ENCODE measurements at places on chromosomes 1 and 21.

DNA sequence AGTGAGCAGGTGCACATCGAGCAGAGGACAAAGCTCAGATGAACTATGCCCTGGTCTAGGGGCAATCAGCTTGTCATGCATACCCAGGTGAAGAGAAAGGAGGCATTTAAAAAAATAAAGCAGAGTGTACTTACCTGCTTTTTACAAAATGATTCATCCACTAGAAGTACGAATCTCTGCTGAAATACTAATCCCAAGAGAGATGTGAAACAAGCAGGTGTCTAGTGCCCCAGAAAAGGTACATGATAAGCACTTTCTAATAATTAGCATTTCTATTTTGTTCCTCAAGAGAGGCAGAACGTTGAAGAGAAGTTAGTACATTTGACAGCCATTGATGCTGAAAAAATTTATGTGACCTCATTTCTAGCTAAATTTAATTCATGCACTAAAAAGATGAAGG, 31.1 kb downstream of the CHODL start:
- DNase-seq: no peak

DNA sequence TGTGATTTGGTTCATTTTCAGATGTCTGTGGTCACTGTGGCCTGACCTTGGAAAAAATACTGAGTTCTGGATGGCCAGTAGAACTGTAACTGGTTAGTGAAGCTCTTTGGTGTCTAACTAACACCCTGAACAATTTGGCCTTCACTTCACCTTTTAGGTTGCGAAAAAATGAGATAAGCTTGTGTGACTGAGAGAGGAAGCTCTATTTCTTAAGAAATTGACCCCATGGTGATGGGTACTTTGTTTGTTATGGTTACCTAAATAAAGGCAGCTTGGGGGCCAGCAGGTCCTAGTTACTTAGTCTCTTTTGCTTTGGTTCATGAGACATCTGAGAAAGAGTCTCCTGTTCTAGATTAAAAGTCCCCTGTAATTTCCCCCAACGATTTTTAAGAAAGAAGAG, 181.6 kb downstream of the ZNF326 start:
- DNase-seq: no peak

GRCh38 chr1:230393722-230394121, 32.4 kb downstream of the PGBD5 start:
- no peak for DNase-seq

DNA sequence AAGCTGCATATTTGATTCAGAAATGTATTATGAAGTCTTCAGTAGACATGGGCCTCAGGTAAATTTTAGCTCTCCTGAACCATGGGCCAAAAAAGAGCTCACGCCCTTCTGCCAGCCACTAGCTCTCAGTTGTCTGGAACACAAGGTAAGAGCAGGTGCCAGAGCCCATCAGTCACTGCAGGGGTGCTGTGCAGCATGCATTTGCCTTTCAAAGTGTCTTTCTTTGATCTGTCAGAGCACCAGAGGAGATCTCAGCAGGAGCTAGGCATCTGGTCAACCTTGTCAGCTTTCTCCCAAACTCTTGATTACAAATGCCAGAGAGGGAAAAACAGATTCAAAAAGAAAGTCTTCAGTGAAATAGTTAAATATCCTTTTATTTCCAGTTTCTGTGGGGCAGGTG, 332.3 kb downstream of the COL11A1 start:
- no peak for DNase-seq

GRCh38 chr1:172613294-172613693, 45.6 kb upstream of the FASLG start:
- no peak for DNase-seq

DNA sequence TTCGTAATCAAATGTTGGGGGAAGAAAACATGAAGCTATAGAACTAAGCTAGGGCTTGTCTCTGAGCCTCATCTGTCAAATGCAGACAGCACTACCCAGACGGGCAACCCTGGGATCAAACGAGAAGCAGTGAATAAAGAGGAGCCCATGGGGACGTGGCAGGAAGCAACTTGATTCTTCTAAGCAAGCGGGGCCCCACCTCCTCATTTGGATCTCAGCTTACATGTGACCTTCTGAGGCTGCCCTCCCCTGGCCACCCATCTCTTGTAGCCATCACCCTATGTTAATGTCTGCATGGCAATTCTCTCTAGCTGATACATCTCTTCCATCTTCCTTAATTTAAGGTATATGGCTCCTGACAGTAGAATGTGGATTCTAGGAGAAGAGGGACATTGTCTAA, 171.3 kb downstream of the IGSF21 start:
- DNase-seq: no peak

DNA sequence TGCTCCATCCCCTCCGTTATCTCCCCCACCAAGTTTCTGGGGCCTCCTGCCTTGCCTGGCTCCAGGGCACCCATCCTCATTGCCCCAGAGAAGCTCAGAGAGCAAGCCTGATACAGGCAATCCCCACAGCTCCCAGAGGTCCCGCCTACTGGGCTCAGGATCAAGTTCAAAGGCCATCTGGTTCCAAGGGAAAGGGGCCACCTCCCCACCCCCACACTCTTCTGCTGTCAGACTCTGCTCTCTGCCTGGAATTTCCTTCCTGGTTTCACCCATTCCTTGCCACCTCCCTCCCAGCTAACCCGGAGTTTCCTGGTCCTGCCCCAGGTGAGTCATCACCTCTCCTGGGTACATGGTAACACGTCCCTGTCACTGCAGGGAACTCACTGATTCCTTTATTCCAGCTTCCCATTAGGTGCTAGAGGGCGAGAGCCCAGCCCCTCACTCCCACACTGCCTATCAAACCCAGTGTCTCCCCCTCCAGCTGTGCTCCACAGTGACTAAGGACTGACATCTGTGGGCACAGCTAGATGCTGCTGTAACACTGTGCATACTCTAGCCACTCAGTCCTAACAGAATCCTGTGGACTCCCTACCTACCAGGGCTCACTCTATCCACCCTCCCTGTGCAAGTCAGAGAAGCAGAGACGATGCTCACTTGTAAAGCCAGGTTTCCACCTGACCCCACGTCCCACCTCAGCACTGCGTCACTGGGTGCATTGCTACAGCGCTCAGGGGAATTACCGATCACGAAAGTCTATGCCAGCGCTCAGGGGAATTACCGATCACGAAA, 21.8 kb downstream of the RSPH1 start:
- no peak for DNase-seq

DNA sequence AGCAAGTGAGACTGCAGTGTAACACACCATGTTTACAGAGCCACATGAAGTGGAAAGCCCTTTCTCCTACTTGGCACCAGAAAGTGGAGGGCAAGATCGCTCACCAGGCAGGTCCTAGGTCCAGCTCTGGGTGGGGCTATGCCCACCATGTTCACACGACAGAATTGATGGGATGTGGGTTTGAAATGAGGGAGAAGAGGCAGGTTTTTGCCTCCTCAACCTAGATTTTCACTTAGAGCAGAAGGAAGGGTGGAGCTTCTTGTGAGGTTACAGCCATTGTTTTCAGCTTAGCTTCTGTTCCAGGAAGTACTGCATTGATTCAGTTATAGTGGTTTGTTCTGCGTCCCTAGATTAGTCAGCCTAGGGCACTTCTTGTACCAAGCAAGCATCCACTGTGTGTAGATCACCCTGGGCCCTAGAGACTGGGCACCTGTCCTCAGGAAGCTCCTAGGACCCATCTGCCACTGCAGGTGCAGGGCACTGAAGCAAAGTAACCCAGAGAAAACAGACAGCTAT, 2.3 kb downstream of the CD53 start:
- peak; percentile 61 for DNase-seq

GRCh38 chr1:31181515-31182343, 58.0 kb downstream of the NKAIN1 start:
- DNase-seq: peak; percentile 73

GRCh38 chr21:16838331-16838730, 674.5 kb upstream of the CXADR start:
- no peak for DNase-seq

- DNase-seq: no peak
Measured at GRCh38 chr1:22791831-22792347, 81.2 kb downstream of the EPHB2 start.

- DNase-seq: no peak
Measured at GRCh38 chr1:37094302-37094701, 60.0 kb upstream of the GRIK3 start.

DNA sequence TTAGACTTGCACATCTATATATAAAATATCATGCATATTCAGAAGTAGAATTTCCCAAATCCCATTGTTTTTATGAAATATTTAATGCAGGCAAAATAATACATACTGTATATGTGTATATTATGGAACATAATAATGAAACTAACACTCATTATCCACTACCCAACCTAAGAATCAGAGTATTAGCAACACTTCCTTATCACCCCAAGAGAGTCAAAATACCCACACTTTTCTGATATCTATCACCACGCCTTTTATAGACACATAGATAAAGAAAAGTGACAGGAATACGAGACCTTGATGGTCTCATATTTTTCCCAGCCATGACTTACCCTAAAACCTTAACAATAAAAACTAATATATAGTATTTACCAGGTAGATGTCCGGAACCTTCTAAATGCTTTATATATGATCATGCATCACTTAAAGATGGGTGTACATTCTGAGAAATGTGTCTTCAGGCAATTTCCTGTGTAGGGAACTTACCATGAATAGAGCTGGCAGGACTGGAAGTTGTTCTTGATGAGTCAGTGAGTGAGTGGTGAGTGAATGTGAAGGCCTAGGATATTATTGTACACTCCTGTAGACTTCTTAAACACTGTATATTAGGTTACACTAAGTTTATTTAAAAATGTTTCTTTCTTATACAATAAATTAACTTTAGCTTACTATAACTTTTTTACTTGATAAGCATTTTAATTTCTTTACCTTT, 45.5 kb downstream of the TNFSF4 start:
- no peak for DNase-seq
